NAMALWA (cell line): ENCODE measurements at places on chromosomes 11 and 22.

GRCh38 chr22:37521236-37521739, 2.1 kb upstream of the CARD10 start:
- DNase-seq, result no peak

DNA sequence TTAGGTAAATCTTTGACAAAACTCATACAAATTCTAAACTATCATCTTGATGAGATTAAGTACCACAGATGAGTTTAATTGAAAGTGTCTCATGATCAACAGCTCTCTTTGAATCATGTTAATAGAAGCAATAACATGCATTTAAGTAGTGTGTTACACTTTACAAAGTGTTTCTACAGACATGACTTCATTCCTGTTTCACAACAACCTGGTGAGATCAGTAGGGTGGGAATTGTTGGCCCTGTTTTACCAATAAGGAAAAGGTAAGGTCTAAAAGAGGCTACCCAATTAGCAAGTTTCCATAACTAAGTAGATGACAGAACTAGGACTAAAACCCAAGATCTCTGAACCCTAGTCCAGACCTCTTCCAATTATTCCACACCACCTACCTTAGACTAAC, 12.7 kb upstream of the PRSS23 start:
- no peak for DNase-seq

DNA sequence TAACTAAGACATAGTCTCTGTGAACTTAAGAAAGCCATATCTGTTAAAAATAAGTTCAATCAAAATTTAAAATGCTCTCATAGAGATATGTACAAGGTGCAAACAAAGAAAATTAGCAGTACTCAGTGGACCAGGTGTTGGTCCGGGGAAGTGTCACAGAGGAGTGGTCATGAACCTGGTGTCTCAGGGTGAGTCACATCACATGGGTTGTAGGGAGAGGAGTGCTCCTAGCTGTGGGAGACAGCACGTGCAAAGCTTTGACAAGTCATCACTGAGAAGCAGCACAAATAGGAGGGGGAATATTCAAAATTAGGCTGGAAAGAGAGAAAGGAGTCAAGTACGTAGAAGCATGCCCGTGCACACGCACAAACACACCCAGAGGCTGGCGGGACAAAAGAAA, 438.1 kb downstream of the NTM start:
- no peak for DNase-seq

DNA sequence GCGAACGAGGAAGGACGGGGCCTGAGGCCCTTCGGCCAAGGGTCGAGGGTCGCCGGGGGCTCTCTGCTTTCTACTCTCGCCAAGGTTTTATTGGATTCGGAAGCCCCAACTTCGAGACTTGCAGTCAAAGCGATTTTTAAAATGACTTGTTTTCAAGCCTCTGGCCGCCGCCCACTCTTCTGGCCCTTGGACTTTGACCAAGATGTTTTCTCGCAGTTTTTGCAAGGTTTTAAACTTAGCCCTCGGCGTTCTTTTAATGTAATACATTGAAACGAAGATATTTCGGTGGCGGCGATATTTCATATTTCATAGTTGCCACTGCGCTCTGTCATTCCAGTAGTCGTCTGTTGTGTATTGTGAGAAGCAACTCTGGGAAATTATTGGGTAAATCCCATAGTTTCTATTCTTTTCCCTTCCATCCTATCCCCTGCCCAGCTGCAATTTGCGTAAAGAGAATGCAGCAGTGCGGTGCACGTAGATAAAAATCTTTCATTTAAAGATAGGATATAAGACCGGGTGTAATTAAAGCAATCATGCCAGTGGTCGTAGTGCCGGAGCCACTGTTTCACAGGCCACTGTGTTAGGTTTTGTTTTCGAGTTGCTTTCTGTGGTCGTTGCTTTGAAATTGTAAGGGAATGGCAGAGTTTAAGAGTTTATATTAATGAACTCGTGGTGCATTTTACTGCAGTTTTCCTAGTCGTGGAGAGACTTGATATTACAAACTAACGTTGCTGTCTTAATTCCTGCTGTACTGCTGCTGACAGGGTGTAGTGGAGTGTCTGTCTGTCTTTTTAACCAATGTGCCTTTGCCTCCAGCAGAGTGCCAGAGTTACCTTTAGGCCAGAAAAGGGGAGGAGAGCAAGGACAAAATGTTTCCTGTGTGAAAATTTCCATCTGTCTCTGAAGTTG, 702 bp downstream of the BIRC2 start:
- DNase-seq, result peak; percentile 75

DNA sequence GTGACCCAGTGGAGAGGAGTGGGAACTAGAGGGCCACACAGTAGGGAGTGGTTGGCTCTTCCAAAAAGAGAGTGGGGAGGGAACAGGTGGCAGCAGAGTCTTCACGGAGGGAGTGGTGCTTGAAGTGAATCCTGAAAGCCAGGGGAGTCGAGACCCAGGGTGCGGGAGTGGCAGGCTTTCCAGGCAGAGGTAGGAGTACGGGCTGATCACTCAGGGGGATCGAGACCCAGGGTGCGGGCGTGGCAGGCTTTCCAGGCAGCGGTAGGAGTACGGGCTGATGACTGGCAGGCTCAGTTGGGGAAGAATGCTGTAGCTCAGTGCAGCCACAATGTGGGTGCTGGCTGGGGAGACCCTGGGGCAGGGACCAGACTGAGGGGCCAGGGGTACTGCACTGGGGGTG, 148.2 kb downstream of the TBC1D22A start:
- no peak for DNase-seq

DNA sequence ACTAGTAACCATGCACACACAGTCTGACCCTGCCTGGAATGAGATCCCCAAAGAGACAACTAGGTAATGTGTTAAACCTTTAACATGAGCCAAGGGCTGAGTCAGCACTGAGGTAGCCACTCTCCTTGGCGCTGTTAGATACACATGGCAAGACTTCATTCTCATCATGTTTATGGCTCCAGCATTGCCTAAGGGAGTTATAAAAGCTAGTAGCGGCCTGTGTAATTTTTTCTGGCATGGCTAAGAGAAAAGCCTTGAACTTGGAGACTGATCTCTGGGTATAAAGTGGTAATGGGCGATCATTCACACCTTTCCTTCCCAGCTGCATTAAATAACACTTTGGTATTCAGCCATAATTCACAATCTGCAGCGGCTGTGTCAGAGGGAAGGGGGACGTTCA, 779.7 kb upstream of the LRRC4C start:
- no peak for DNase-seq

- no peak for DNase-seq
These were observed 2.9 kb upstream of the RAB38 start for GRCh38 chr11:88178191-88178590.

GRCh38 chr22:49608228-49608627, 219.4 kb downstream of the BRD1 start:
- DNase-seq, result no peak

GRCh38 chr22:44632541-44633396, 69.2 kb upstream of the PRR5 start:
- no peak for DNase-seq

DNA sequence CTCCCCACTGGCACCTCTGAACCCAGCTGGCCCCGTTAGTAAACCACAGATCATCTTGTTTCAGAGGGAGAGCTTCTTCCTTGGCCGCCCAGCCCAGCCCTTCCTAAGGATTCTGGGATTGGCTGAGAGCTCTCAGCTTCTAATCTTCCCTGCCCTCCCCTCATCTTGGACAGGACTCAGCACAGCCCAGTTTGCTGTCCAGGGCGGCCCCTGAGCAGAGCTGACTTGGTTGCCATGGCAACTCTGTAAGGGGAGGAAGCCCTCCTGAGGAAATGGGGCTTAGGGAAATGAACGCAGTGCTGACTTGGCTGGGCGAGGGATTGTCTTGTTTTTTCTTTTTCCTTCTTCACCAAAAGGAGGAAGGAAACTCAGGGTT, 4.6 kb downstream of the APOL4 start:
- peak; percentile 34 for DNase-seq

- no peak for DNase-seq
These were observed 31.7 kb downstream of the INSC start for GRCh38 chr11:15146271-15147003.

DNA sequence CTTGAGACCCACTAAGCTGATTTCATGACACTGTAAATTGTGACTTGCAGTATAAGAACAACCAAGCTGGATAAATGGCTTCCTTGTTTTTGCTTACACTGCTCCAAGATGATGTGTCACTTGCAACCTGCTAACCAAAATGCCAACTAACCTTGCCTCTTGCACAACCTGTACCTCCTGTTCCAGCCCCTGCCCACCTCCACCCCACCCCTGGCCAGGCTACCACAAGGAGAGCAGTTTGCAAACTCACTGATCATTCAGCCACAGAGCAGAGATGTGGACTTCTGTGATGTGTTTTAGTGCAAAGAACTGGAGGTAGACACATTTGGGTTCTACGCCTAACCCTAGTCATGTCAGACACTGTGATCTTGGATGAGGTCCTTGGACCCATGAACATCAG, 4.3 kb upstream of the APOL6 start:
- no peak for DNase-seq

GRCh38 chr11:102360681-102361080, 13.7 kb downstream of the BIRC2 start:
- no peak for DNase-seq

DNA sequence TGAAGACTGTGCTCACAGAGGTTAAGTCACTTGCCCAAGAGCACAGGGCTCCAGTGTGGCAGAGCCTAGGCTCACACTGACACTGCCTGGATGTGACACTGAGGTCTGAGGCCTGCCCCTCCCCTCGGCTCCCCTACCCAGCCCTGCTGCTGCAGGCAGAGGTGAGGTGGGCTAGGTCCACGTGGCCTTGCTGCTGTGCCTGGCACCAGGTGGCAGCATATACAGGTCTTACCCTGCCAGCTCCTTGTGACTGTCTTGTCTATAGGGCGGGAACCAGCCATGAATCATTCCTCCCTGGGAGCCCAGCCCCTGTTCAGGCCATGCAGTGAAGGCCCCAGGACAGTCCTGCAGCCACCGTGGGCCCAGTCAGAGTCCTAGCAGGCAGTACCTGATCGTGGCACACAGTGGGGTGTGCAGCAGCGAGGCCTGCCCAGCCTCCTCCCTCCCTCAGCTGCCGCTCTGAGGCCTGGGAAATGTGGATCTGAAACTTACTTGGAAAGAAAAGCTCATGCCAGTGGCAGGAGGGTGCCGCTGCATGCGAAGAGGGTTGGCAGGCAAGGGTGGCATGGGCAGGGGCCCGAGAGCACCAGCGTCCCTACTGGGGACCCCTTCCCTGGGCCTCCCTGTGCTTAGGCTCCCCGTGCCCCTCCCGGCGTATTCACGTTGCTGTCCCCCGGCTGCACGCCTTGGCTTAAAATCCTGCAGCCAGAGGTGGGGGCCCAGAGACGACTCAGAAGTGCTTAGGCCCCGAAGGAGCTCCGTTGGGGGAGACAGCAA, 1.2 kb upstream of the CERK start:
- peak; percentile 75 for DNase-seq

GRCh38 chr11:82895437-82896091, 4.7 kb downstream of the PRCP start:
- peak; percentile 61 for DNase-seq

DNA sequence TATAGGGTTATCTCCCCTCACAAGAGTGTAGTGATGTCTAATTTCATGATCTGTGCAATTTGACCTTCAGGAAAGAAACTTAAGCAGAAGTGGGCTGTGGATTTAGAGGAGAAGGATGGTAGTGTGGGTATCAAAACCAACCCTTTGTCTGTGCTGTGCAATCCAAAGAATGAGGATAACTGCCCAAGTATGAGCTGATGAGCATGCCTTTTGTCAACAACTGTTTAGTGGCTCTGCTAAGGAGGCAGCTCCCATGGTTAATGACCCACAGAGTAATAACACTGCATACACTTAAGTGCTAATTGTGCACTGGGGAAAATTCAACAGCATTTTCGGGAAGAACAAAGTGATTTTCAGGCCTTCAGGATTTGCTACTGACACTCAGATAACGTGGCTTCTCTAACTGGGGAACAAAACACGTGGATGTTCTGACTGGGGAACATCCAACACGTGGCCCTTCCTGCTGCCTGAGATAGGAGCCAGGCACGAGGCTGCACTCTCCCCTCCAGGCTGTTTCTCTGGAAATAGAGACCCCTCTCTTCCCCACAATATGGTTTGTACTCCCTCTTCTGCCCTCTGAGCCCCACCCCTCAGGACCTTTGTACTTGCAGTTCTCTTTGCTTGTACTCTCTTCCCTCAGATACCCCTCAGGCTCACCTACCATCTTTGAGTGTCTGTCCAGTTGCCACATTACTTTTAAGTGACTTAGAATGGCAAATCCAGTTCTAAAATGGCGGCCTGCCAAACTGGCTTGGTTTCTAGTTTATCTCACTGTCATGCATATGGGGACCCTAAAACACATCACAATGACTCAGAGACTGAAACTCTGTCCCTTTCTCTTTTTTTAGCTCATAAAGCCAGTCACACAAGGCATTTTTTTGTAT, 234.9 kb upstream of the POU2AF2 start:
- DNase-seq, result no peak

DNA sequence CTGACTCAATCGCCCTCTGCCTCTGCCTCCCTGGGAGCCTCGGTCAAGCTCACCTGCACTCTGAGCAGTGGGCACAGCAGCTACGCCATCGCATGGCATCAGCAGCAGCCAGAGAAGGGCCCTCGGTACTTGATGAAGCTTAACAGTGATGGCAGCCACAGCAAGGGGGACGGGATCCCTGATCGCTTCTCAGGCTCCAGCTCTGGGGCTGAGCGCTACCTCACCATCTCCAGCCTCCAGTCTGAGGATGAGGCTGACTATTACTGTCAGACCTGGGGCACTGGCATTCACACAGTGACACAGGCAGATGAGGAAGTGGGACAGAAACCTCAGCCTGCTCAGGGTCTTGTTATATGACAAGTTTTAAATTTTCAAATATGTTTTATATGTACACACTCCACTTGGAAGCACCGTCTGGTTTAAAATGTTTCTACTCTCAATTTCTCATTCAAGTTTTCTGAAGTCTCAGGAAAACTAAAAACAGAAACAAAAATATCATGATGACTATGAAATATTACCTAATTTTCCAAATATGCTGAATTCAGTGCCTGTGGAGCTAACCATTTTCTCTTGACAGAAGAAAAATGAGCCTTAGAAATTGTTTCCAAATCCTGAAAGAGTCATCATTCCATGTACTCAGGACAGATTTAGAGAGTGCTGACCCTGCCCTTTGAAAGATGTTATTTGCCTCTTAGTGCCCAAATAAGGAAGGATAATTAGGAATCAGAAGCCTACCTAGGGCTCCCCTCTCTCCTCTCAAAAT, 48.8 kb upstream of the TOP3B start:
- DNase-seq, result peak; percentile 87
